ENCODE measurements at places on chromosomes 16 and 17. TPM values are rescaled to one million over a fixed set of nuclear protein-coding genes. Genes with fewer than 3 reads are reported as not detected.

GRCh38 chr17:44646280-44646679 is 10.0 kb upstream of the MEIOC start:
- H3K4me1 ChIP-seq = no peaks in the 10 kb centered on the region
- H3K27me3 ChIP-seq = peaks cover 25% of the 10 kb centered on the region
- no peak overlapping the region for H3K4me3 ChIP-seq
- H3K27ac ChIP-seq = no peak overlapping the region

GRCh38 chr16:23152386-23153178 is 3.3 kb upstream of the USP31 start:
- peaks cover 2% of the 10 kb centered on the region for H3K27me3 ChIP-seq
- no peak overlapping the region for H3K4me3 ChIP-seq
- no peak overlapping the region for H3K27ac ChIP-seq
- H3K36me3 ChIP-seq = no peaks in the 10 kb centered on the region
- H3K4me1 ChIP-seq = peaks cover 9% of the 10 kb centered on the region

DNA sequence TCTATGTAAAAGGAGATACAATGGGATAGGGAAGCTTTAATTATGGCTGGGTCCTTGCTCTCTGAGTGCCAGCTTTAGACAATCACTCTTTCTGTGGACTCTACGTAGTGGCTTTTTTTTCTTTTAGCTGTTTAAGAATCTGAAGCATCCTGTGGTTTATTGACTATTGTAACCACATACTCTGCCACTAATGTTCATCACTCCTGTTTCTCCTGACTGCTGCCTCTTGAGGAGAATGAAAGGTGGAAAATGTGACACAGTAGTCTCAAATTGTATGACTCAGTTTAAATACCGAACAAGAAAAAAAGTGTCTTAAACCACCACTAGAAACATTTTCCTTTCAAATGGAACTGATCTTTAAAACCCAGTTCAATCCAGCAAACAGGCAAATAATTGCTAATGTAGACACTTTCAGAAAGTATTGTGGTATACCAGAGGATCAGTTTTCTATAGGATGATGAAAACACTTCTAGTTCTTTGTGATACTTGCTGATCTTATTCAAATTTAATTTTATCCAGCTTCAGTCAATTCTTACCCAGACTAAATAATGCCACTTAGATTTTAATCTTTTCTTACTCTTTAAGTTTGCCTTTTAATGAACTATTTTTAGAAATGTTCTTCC is 302.7 kb upstream of the PMFBP1 start:
- H3K4me1 ChIP-seq = no peaks in the 10 kb centered on the region
- no peak overlapping the region for H3K4me3 ChIP-seq
- no peaks in the 10 kb centered on the region for H3K36me3 ChIP-seq

GRCh38 chr17:11495613-11496012 is 102.7 kb upstream of the DNAH9 start:
- no peaks in the 10 kb centered on the region for H3K27me3 ChIP-seq
- DNase-seq = no peak
- no peak overlapping the region for H3K4me3 ChIP-seq
- no peak overlapping the region for H3K27ac ChIP-seq
- H3K4me1 ChIP-seq = no peaks in the 10 kb centered on the region
- no peaks in the 10 kb centered on the region for H3K36me3 ChIP-seq

DNA sequence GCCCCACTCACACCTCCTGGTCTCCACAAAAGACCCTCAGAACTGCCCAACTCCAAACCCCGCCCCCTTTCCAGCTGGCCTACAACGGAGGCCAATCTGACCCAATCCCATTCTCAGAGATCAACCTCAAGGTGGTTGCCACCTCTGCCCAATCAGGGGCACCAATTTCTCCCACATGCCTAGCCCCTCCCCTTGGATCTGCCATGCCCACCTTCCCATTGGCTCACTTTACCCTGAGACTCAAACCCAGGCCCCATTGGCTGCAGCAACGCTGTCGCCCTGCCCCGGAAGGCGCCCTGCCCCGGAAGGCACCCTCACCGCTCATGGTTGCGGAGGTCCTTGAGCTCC is 10.6 kb downstream of the ZNF668 start:
- H3K36me3 ChIP-seq = peaks cover 17% of the 10 kb centered on the region
- H3K27ac ChIP-seq = no peak overlapping the region
- DNase-seq = no peak
- H3K27me3 ChIP-seq = no peaks in the 10 kb centered on the region

DNA sequence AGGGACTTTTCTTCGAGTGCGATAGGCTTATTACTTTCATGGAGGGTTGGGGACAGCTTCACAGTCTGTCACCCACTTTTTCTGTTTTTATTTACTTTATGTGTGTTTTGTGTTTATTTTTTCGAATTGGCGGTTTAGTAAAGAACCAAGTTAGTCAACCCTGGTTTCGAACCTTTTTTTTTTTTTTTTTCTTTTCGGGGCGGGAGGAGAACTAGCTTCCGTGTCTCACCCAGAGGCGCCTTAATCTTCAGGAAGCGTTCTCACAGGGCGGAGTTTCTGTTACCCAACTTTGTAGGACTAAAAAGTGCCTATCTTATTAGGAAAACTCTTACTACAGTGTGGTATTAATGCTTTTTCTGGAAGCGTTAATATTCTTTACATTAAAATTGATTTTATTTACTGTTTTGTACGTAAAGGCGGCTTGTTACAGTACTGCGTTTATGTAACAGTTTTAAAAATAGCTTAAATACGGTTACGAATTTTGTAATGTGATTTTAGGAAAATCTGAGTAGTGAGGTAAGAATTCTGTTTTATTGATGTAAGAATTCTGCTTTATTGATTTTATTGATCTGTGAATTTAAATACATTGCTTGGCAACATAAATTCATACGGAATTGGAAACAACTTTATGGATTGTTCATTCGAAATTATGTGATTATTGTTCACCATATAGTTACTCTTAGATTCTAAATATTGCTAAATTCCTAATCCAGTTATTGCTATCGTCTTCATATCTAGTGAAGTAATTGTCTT is 885 bp downstream of the ZNF207 start:
- DNase-seq = peak; percentile 71
- H3K36me3 ChIP-seq = peaks cover 11% of the 10 kb centered on the region
- H3K4me1 ChIP-seq = peaks cover 27% of the 10 kb centered on the region
- H3K27me3 ChIP-seq = no peaks in the 10 kb centered on the region
- peak overlapping the region; percentile 97 for H3K27ac ChIP-seq
- peak overlapping the region; percentile 93 for H3K4me3 ChIP-seq

DNA sequence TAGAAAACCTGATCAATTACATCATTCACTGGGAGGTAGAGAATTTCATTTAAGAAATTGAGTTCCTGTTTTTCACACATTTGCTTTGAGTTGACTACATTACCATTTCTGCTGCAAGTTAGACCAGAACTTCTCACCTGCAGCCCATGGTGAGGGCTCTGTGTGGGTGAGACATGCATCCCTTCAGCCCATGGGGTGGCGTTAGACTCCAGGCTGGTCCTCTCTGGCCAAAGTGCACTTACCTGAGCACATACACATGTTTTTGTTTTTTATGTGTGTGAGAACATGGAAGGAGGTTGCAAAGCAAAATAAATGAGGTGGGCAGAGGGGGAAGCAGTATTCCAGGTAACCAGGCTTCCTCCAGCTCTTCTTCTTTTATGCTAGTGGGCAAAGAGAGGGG is 470.2 kb downstream of the PMP22 start:
- no peaks in the 10 kb centered on the region for H3K36me3 ChIP-seq
- H3K27ac ChIP-seq = no peak overlapping the region
- H3K4me1 ChIP-seq = no peaks in the 10 kb centered on the region
- DNase-seq = no peak
- no peak overlapping the region for H3K4me3 ChIP-seq

- H3K4me3 ChIP-seq = peak overlapping the region; percentile 76
- H3K27ac ChIP-seq = peak overlapping the region; percentile 95
- DNase-seq = peak; percentile 70
Measured at GRCh38 chr16:89721546-89722391, 432 bp downstream of the ZNF276 start.

GRCh38 chr17:81422776-81423697 is 27.8 kb downstream of the BAHCC1 start:
- H3K27me3 ChIP-seq = no peaks in the 10 kb centered on the region
- no peaks in the 10 kb centered on the region for H3K36me3 ChIP-seq
- peak overlapping the region; percentile 90 for H3K27ac ChIP-seq
- H3K4me1 ChIP-seq = peaks cover 27% of the 10 kb centered on the region

GRCh38 chr16:52573365-52574299 is 26.7 kb upstream of the TOX3 start:
- H3K4me1 ChIP-seq = no peaks in the 10 kb centered on the region
- no peak overlapping the region for H3K4me3 ChIP-seq
- H3K36me3 ChIP-seq = no peaks in the 10 kb centered on the region
- H3K27ac ChIP-seq = no peak overlapping the region
- no peak for DNase-seq

- H3K4me1 ChIP-seq = no peaks in the 10 kb centered on the region
- H3K36me3 ChIP-seq = no peaks in the 10 kb centered on the region
- H3K4me3 ChIP-seq = no peak overlapping the region
- no peak for DNase-seq
- H3K27ac ChIP-seq = no peak overlapping the region
Measured at GRCh38 chr17:50311112-50311460, 34.8 kb upstream of the XYLT2 start.

DNA sequence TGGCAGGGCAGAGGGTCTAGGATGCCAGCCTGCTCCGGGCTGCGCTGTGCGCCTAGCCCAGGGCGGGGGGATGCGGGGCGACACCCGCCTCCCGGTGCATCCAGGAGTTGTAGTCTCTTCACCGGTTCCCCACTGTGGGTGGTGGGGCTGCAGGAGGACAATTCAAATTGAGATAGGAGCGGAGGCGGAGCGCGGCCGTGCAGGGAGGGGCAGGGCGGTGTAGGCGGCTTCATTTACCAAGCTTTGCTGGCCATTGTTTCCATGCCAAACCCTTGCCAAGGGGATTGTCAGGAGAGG is 2047.4 kb downstream of the TP53TG3F start:
- H3K36me3 ChIP-seq = no peaks in the 10 kb centered on the region
- H3K4me3 ChIP-seq = no peak overlapping the region
- no peaks in the 10 kb centered on the region for H3K4me1 ChIP-seq
- no peak overlapping the region for H3K27ac ChIP-seq

- no peak for DNase-seq
- H3K27ac ChIP-seq = no peak overlapping the region
- no peaks in the 10 kb centered on the region for H3K36me3 ChIP-seq
Measured at GRCh38 chr16:585351-585750, 4.5 kb upstream of the RAB40C start.

GRCh38 chr16:27636453-27637240 is 86.7 kb downstream of the KATNIP start:
- H3K27ac ChIP-seq = no peak overlapping the region
- H3K27me3 ChIP-seq = no peaks in the 10 kb centered on the region
- no peaks in the 10 kb centered on the region for H3K36me3 ChIP-seq
- DNase-seq = no peak

DNA sequence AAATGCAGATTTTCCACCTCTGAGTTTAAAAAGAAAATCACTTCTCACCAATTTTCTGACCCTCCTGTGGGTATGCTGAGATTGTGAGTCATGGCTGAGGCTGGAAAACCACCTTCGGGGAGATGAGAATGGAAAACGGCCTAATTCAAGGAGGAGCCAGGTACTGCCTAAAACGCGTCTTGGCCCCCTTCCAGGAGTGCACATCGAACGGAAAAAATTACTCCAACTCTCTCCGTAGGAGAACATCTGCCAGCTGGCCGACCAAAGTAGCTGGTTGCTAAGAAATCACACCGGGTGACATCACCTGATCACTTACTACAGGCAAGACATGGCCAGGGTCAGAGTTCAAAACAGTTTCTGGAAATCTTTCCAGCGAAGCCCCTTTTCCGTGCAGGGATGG is 107.6 kb downstream of the ZNF423 start:
- peaks cover 2% of the 10 kb centered on the region for H3K27me3 ChIP-seq
- no peak overlapping the region for H3K4me3 ChIP-seq
- H3K36me3 ChIP-seq = no peaks in the 10 kb centered on the region
- no peaks in the 10 kb centered on the region for H3K4me1 ChIP-seq

Gene QPRT
- 0.44 TPM for total RNA-seq

Gene STH
- not detected for total RNA-seq

Gene CCL16
- 0.51 TPM for total RNA-seq

Gene KCTD19
- total RNA-seq = 0.44 TPM

Gene NLGN2
- total RNA-seq = 29.2 TPM

Gene KRTAP4-6
- total RNA-seq = not detected

Gene HOXB3
- total RNA-seq = 56.6 TPM

Gene MGAT5B
- total RNA-seq = 2.1 TPM

Gene BOLA2B
- 161 TPM for total RNA-seq

Data from endothelial cell of umbilical vein (primary cell).